ENCODE measurements at places on chromosomes 11 and 22.
A peak's percentile ranks its signal among the peaks of the same experiment; 100 is the strongest.

DNA sequence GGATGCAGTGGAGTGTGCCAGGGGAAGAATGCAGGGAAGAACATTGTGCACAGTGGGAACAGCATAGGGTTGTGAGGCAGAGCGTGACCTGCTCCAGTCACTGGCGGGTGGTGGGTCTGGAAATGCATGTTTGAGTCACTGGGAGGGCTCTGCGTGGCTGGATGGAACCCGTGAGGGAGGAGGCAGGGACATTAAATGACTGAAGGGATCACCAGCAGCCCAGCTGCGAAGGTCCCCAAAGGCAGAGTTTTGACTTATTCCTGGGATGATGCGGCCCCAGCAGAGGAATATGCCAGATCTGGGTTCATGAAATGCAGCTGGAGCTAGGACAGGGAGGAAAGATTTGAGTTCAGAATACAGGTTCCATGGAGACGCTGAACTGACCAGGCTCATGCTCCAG, 104.0 kb upstream of the FGF3 start:
- no peak for DNase-seq

- DNase-seq, result no peak
These were observed 39.3 kb upstream of the BSX start for GRCh38 chr11:123020968-123021367.

GRCh38 chr11:126917531-126918204, 82.9 kb downstream of the KIRREL3 start:
- no peak for DNase-seq

DNA sequence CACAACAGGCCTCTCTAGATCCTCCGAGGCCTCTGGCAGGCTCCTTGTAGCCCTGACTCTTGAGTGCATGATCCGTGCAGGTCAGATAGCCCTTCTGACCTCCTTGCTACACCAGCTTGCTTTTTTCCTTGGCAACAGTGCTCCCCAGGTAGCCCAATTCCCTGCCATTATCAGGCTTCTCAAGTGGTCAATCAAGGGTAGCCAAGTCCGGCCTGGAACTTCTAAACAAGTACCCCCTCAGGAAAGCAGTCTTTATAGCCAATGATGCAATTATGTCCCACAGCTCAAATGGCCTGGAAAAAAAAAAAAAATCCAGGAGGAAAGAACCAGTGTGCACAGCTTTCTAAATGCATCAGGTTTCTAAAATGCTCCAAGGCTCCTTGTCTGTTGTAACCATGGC, 59.8 kb downstream of the TENM4 start:
- no peak for DNase-seq

DNA sequence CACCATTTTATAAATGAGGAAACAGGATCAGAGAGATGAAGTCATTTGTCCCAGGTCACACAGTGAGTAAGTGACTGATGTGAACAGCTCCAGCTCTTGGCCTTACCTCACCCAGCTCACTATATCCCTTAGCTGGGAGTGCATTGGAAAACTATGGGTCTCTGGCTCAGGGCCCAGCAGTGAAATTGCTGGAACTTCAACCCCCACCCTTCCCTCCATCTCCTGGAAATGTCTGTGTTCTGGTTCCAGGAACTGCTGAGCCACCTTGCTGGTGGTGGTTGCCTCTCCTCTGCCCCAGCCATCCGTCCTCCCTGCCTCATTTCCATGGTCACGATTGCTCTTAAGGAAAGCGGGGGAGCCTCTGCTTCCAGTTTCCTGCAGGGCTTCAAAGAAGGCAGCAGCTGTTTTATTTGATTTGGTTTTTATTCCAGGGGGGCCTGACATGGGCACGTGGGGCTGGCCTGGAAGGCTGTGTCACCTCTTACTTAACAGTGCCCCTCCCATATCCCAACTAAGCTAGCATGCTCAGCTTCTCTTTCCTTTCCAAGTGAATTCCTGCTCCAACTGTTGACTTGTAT, 46.2 kb upstream of the CSTF3 start:
- DNase-seq, result no peak

DNA sequence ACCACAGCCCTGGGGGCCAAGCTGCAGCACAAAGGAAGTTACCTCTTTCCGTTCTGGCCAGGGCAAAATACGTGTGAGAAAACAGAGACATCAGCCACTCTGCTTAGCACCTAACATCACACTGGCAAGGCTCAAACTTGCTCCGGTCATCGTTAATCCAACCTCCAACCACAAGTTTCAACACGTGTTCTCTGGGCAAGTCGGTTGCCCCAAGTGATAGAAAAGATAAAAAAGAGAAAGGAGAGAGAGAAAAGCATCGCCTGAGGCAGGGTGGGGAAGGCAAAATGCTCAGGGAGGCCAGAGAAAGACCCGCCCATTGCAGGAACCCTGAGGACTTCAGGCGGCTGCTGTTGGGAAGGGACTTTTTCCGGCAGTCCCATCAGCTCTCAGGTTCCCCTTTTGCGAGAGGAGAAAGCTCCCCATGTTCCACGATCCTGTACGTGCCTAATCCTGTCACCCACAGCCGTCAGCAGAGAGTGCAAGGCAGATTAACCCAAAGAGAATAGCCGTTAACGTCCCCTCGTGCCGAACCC, 18.5 kb upstream of the B4GALNT4 start:
- DNase-seq, result no peak

GRCh38 chr11:87212891-87213290, 175.2 kb downstream of the TMEM135 start:
- no peak for DNase-seq

DNA sequence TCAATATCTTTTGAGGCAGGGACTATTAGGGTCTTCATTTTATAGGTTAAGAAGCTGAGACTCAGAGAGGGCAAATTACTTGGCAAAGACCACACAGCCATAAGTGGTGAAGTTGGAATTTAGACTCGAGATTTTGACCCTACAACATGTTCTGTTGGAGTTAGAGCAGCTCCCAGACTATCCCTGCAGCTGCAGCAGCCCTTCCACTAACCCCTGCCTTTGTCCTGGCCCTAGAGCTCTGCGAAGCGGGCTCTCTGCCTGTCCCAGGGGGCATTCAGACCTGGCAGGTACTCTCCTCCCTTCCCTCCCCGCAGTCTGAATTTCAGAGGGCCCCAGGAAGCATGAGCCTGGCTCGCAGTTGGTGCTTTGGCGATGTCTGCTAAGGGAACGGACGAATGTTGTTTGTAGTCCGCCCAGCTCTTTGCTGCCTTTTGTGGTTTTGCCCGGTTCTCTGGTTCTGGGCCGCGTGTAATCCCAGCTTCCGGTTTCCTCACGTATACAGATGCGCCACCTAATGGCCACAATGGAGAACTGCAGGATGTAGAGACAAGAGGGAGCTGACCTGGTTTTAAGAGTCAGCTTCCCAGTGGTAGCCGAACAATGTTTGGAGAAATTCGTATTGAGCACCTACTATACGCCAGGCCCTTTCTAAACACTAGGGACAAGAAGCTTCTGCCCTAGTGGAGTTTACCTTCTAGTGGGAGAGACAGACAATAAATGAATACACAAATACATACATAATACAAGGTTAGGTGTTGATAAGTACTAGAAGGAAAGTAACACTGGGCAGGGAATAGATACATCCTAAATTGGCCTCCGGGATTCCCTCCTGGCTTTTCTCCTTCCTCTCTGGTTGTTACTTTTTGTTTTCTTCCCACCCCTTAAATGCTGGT, 125.2 kb downstream of the ST3GAL4 start:
- DNase-seq, result peak; percentile 59

- no peak for DNase-seq
These were observed 97.6 kb upstream of the HSD17B12 start for GRCh38 chr11:43582863-43583462.

GRCh38 chr22:45962756-45963324, 14.1 kb downstream of the WNT7B start:
- no peak for DNase-seq

DNA sequence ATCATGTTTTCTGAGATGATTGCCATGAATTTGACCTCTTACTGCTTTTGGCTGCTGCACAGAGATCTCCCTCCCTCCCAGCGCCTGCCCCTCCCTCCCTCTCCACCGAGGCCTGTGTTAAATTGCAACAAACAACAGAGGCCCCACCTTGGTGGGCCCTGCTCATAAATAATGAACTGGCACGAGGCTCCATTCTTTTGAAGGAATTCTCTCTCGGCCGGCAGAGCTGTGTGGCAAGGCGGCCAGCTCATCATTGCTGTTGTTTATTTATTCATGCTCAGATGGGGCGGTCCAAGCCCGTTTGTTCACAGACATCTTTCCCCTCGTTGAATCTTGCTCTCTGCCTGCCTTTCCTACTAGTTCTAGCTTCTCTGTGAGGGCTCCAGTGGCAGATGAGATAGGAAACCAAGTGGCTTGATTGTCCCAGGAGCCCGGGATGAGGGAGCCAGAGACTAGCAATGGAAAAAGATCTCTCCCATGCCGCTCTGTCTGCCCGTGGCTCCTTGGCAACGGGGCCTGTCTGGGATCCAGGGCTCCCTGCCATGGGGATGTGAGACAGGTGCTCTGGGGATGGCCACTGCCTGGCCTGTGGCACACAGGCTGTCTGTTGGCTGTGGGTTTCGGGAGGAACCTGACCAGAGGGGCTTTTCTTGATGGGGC, 192.6 kb downstream of the DSCAML1 start:
- no peak for DNase-seq

DNA sequence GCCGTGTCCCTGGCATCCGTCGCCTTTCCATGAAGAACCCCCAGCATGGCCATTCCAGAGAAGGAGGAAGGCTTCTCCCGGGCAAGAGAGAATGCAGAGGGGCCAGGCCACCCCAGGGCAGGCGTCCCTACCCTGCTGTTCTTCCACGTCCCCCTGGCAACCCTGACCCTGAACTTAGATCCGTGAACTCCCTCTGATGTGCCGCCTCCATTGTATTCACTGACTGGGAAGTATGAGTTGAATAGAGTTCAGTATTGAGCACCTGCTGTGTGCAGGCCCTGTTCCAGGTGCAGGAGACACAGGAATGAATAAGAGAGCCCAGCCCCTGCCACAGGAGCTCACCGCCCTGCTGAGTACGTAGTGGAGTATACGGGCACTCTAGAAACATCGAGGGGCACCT, 29.1 kb upstream of the RELT start:
- no peak for DNase-seq

Data from activated gamma-delta T cell treated with Interleukin-2 at 50 U/mL for 16 hours (primary cell).